Stimulated activated CD4-positive, alpha-beta T cell treated with anti-CD3 and anti-CD28 coated beads, Interleukin-2, amount 100 ng/mL, for 24 hours (primary cell): ENCODE measurements at places on chromosomes 11 and 22.

DNA sequence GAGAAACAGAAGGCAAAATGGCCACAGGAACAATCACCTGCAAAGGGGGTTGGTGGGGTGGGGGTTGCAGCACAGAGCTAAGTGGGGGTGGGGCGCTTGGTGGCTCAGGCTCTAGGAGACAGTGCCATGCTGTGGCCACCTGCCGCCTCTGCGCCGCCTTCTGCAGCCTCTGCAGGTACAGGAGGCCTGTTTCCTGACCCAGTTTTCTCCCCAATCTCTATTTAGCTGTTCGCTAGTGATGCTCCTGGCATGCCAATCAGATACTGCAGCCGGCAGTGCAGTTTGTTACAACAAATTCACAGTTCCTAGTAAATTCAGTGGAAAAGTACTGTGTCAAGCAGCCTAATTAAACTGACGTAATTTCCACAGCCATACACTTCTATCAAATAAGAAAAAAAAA, 106.4 kb downstream of the SERGEF start:
- no peak for DNase-seq

- no peak for DNase-seq
Measured at GRCh38 chr11:4085575-4085974, 9.0 kb upstream of the RRM1 start.

DNA sequence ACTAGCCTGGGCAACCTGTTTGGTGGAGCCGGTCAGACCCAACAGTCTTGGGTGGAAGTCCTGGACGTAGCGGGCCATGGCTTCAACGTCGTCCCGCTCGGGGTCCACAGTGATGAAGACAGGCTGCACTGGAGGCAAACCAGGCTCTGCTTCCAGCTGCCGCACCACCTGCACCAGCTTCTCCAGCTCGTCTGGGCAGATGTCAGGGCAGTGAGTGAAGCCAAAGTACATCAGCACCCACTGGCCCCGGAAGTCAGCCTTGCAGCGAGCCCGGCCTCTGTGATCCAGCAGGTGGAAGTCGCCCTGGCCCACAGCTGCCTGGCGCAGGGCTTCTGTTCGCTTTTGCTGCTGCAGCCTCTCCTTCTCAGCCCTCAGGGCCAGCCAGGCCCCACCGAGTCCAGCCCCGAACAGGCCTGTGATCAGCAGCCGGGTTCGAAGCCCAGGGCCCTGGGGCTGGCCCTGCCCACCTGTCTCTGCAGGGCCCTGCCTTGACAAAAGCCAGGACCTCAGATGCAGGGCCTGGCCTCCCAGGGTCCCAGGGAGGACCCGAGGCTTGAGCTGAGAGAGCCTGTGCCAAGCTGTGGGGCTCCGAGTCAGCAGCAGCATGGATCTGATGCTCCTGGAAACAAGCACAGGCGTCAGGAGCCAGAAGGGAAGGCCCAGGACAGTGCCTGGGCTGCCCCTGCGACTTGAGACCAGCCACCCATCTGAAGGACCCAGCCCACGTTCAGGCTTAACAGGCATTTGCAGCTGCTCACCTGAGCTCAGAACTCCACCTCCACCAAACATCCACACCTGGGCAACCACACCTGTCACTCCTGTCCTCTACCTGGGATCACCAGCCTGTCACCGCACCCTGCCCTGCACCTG, 1.4 kb downstream of the SCO2 start:
- no peak for DNase-seq

- no peak for DNase-seq
Measured at GRCh38 chr11:131907371-131907770, 537.0 kb downstream of the NTM start.

GRCh38 chr11:114499756-114500155, 59.9 kb downstream of the NXPE1 start:
- DNase-seq, result no peak
